Activated CD8-positive, alpha-beta memory T cell treated with anti-CD3 and anti-CD28 coated beads, Interleukin-2, amount 50 U/mL, for 4 hours (primary cell): ENCODE measurements at places on chromosomes 4 and X.

GRCh38 chrX:69146739-69147138 is 18.5 kb downstream of the PJA1 start:
- no peak for DNase-seq

DNA sequence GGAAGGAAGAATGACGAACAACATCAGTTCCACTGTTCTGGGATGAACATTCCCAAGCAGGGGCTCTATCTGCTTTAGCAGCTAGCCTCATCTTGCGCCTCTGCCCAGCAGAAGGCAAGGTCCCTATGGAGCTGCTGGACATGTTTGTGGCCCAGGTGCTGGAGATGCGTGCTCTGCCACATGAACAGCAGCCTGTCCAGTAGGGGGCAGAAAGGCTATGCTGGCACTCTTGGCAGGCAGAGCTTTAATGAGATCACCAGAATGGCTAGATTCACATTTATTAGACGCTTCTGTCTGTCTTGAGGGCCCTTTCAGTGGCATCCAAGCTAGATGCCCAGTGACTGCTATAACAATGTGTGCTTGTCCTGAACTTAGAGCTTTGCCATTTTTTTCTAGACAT is 1826.0 kb downstream of the STIM2 start:
- DNase-seq: no peak

- DNase-seq: no peak
Observed at GRCh38 chr4:118237531-118237930, 115.3 kb downstream of the PRSS12 start.

DNA sequence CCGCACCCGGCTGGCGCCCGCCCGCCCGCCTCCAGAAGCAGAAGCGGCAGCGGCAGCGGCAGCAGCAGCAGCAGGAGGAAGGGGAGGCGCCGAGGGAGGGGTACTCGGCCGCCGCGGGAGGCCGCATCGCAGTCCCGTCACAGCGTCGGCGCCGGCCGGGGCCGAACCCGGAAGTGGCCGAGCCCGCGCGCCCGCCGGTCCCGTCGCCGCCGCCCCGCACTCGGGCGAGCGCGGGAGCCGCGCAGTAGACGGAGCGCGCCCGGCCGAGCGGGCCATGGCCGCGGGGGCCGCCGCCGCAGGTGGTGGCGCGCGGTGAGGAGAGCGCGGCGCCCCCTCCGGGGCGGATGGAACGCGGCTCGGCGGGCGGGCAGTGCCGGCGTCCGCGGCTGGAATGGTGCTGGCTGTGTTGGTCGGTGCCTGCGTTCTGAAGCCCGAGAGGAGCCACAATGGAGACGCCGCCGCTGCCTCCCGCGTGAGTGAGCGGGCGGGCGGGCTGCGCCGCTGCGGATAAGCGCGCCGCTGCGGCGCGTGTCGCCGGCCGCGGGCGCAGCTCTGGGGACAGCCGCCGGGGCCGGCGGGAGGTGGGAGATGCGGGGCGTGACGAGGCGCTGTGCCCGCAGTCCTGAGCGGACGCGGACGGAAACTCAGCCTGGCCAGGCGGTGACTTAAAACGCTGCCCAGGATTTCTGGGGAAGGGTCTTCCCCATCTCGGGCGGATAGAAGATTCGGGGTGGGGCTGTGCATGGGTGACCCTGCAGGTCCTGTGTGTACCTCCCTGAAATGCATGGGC is at the start of gene KLHL2:
Gene KLHL2, plus strand, starts transcription at position 131 of the 790 bp plus-strand sequence. Its CDS starts 316 bp downstream, at position 447.
- peak; percentile 72 for DNase-seq

GRCh38 chrX:13284570-13284969 is 35.3 kb downstream of the ATXN3L start:
- DNase-seq: no peak

GRCh38 chr4:168879188-168879587 is 130.9 kb downstream of the CBR4 start:
- DNase-seq: no peak

- DNase-seq: no peak
Observed at GRCh38 chr4:173535165-173535902, 5.3 kb upstream of the HAND2 start.

DNA sequence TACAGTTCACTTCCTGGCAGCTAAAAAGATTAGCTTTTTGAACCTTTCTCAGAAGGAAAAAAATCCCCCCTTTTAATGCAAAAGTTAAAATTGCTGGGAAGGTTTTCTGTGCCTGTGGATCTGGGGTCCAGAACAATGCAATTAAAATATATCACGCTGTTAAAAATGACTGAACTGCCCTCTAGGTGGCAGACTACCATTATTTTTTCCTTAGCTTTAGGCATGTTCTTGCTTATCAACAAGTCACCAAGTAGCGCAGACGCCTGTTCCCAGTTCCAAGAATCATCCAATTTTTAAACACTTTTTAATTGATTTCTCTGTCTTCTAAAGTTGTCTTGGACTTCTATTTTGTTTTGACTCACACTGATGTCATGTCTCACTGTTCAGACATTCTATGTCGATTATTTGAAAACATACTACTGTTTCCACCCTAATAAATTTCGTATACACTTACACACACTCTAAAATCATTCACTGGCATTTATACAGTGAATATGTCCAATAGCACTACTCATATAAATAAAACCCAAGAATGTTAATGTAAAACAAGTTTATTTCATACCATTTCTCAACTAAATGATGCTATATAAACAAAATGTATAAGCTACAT is 661.6 kb downstream of the RAPGEF2 start:
- DNase-seq: no peak

DNA sequence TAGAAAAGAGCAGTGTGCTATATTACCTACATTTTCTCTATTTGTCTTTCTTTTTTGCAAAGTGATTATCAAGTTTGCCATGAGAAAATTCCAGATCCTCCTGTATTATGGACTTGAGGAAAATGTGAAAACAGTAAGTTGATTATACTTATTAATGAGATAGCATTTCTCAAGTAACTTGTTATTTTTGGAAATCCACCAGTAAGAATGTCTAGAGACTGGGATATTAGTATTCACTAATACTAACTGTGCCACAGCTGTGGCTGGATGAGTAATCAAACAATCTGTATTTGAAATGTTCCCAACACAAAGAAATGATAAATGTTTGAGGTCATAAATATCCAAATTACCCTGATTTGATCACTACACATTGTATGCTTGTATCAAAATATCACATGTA is 147.0 kb upstream of the CTSO start:
- no peak for DNase-seq

DNA sequence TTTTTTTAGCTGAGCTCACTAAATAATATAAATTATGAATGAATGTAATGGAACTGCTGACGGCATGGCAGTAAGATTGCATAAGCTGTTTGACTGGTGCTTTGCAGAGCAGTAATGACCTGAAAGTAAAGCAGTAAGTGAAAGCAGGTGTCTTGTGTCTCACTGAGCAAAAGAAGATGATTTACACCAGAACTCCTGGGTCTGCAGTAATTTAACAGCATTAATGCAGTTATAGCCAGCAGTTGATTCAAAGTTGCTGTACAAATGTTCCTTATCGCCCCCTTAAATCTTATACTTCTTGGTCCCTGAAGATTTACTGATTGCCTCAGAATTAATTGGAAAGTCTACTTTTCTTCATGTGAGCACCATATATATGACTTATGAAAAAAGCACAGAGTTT is 187.7 kb downstream of the DCTD start:
- no peak for DNase-seq

DNA sequence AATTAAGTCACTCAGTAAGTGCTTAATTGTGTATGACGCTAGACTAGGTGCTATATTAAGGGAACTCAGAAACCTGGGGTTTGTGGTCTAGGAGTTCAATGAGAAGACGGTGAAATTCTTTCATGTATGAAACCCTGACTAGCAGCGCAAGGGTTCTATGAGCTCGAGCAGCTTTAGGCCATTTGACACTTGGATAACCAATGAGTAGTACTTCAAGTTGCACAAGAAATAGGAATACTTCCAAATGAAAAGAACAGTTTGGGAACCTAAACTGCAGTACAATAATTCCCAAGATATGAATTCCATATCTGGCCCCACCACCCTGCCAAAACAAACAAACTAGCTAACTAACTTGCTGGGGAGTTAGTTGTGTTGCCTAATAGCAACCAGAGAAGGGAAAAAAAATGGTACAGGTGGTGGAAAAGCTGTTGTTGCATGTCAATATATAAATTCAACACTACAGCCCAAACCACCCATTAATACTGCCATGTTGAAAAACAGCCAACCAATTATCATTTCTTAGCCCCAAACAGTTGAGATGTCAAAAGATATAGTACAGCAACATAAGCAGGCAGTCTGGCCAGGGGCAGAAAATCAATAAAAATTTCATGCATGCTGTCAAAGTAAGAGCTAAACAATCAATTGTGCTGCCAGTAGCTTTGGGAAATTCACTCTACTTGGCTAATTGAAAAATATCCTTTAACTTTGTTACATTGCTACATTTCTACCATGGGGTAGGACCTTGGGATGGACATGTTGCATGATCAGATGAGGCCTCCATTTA is 54.6 kb upstream of the MCF2 start:
- no peak for DNase-seq
